Esophagus squamous epithelium (tissue), 5 donors: ENCODE measurements at places on chromosomes 5 and 9. TPM values are rescaled to one million over a fixed set of nuclear protein-coding genes. Genes with fewer than 3 reads are reported as not detected.

GRCh38 chr5:123937230-123937629 lies 425.3 kb downstream of the CSNK1G3 start:
- no peak for DNase-seq

DNA sequence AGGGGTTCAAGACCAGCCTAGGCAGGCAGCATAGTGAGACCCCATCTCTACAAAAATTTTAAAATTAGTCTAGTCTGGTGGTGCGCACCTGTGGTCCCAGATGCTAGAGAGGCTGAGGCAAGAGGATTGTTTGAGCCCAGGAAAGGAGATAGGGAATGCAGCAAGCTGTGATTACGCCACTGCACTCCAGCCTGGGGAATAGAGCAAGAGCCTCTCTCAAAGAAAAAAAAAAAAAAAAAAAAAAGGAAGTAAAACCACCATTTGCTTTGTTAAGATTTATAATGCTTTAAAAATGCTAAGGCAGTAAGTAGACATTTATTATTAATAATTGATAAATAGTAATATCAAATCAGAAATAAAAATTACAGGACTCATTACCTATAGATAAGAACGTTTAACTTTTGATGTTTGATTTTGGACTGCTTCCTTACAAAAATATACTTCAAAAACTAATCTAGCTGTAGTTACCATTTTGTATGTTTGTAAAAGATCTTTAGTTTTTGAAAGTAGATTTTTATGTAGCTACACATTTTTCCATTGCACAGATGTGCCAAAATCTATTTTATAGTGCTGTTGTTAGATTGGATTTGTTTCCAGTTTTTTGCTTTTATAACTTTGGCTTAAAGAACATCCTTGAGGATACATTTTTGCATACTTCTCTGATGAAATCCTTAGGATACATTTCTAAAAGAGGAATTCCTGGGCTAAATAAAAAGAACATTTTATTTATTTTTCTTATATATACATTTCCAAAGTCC lies 86.4 kb downstream of the INIP start:
- DNase-seq = no peak

The KCNV2 gene
- not detected for total RNA-seq

- DNase-seq = no peak
These were observed 67.4 kb upstream of the TBC1D9B start for GRCh38 chr5:179974946-179975712.

The ANKRD20A1 gene
- 5.7 TPM for total RNA-seq

GRCh38 chr5:146340260-146341081 lies 1.8 kb downstream of the POU4F3 start:
- no peak for DNase-seq

- DNase-seq = no peak
These were observed 138.2 kb downstream of the MVB12B start for GRCh38 chr9:126464694-126465441.

The HAVCR2 gene
- total RNA-seq = 2.4 TPM

DNA sequence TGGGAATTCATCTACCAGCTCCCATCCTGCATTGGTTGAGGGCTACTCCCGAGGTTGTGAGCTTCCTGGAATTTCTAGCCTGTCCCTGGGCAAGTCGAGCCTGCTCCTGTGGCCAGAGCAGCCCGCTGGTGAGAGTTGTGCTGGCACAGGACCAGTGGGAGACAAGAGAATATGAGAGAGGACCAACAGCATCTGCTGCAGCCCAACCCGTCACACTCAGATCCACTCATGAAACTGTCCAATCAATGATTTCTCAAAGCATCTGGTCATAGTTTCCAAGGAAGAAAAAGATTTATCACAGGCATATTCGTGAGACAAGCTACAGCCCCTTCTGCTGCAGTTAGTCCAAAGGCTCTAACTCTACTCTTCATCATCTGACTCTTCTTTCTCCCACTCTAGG lies 64.4 kb upstream of the RAI14 start:
- no peak for DNase-seq

The PIP5KL1 gene
- total RNA-seq = 3.6 TPM

GRCh38 chr9:81266674-81267073 lies 422.7 kb downstream of the TLE1 start:
- no peak for DNase-seq

- DNase-seq = no peak
These were observed 71.2 kb downstream of the RAPGEF1 start for GRCh38 chr9:131668439-131669268.

- no peak for DNase-seq
These were observed 34.5 kb upstream of the SMAD5 start for GRCh38 chr5:136098176-136098575.

The TEK gene
- 0.72 TPM for total RNA-seq

GRCh38 chr9:116271991-116272390 lies 118.4 kb downstream of the PAPPA start:
- DNase-seq = no peak
